GOT3 (cell line): ENCODE measurements at places on chromosomes 4 and X.

DNA sequence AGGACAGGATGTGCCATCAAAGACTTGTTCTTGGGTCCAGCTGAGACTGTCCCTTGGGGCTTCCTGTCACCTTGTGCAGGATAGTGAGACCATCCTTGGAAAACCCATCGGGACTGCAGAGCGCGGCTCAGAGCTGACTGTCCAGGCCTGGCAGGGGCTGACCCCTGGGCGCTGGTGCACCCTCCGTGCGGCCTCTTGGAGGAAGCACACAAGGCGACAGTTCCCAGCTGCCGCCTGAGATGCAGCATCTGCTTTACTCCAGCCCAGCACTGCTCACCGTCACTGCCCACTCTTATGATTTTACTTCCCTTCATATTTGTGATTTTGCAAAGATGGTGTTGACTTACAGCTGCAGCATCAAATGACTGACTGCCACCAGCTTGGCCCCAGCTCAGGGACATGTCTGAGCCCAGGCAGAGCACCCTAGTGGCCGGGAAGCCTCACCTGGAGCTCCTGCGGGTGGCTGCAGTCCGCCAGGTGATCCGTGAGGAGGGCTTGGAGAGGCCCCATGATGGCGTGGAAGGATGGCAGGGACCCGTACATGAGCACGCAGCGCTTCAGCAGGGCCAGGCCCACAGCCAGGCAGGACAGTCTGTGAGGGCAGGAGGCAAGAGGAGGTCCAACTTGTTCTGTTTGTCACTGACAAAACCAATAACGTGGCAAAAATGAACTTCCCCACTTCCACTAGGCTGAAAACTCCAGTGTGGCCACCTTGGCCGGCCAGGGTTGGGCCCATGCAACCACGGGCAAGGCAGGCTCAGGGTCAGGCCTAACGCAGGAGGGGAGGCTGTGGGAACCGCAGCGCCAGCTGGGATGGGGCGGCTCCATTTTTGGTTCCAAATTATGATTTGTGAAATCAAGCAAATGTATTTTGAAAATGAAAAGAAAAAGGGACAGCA is 21.8 kb downstream of the NOP14 start:
- DNase-seq = no peak

DNA sequence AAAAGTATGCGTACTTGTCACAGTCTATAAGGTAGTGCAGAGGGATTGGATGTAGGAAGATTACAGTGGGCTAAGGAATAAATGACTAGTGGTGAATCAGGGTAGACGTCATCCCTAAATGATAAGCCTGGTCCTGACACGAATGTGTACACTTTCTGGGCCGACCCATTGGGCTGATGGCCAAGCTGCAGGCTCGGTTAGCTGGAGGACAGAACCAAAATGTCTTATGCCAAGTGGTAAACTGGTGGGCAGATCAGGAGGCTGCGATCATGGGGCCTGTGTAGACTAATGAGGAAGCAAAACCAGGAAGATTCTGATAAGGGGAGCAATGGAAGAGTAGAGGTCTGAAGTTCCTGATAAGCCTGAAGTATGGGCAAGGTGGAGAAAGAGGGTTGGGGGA is 272.8 kb upstream of the GATB start:
- no peak for DNase-seq

- no peak for DNase-seq
Observed at GRCh38 chrX:107505223-107505622, 55.8 kb downstream of the FRMPD3 start.

DNA sequence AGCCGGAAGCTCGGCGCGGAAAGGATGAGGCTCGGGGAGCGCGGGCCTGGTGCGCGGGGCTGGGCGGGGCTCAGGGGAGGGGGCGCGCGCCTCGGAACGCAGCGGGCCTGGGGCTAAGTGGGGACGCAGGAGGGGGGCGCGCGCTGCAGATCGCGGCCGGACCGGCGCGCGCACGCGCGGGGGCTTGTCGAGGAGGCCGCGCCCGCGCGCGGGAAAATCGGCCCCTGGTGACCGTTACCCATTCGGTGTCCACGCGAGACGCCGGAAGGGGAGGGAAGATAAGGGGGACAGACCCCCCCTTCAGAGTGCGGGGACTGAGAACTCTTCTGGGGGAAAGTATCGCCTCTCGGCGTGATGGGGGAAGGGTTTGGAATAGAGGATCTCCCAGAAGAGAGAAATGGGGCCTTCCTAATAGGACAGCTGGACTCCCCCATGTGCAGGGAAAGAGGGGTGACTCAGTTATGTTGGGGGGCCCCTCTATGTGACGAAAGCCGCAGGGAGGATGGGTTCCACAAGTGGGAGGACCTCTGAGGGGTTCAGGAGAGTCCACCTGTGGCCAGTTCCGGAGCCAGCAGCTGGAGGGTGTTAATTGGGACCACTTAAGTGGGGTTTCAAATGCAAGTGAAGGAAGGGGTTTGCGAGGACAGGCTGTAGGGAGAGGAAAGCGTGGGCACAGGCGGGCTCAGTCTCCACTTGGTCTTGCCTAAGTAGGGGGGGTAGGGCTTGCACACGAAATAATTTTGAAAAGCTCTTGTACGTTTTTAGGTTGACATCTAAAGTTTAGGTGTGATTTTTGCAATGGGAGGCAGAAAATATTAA is 584 bp downstream of the SUV39H1 start:
- DNase-seq = no peak

DNA sequence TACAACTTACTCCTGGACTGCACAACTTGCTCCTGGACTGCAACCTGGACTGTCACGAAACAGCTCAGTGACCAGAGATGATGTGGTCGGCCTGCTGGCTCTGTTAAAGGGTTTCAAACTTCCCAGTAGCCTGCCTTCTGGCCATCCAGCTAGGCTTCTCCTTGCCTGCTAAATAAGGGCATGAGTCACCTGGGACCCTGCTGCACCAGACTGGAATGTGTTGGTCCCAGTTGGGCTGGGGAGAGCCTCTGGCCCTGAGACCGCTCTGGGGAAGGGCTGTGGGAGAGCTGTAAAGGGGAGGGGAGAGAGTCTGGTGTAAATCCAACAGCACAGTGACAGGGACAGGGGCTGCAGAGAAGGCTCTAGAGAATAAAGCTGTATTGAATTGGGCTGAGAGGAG is 165.8 kb downstream of the VSIG4 start:
- no peak for DNase-seq

DNA sequence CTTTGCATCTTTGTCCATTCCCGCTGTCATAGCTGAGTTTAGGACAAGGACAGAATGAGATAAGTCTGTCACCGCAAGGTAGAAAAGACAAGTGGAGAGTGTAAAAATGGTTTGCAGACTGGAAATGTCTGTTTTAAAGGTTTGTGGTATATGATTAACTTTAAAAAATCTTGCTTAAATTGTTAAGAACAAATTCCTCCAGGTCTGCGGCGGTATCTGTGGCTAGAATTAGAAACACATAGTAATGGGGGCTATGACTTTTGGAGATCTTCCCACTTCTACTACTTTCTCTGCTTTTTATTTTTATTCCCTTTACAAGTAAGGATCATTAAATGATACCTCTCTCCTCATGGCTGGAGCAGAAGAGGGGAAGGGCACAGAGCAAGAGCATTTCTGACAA is 92.2 kb downstream of the MID1IP1 start:
- DNase-seq = no peak

DNA sequence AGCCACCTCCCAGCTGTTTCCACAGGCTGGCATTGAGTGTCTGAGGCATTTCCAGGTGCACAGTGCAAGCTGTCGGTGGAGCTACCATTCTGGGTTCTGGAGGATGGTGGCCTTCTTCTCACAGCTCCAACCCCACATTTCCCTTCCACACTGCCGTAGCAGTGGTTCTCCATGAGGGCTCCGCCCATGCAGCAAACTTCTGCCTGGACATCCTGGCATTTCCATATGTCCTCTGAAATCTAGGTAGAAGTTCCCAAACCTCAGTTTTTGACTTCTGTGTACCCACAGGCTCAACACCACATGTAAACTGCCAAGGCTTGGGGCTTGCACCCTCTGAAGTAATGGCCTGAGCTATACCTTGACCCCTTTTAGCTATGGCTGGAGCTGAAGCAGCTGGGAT is 10.3 kb upstream of the FRMPD4 start:
- no peak for DNase-seq

GRCh38 chr4:73690051-73690738 is 50.2 kb upstream of the CXCL8 start:
- DNase-seq = no peak

- DNase-seq = no peak
Observed at GRCh38 chrX:7941390-7942042, 14.3 kb upstream of the PNPLA4 start.

DNA sequence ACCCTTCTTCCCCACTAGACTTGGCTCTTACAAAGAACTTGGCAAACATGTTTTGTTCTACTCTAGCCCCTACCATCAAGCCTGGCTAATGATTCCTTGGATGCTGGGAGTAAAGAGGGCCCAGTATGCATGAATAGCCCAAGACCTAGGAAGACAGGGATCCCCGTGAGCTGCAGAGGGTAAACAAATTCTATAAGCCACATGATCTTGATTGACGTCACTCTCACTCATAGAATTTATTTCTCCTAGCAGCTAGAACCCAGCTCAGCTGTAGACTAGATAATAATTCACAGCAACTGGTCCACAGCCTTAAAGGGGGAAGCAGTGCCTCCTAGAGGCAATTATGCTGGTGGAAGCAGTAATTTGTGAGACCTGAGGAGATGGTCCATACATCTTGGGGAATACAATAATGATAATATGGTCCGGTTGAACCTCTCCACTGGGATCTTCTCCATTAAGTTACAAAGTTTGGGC is 16.1 kb upstream of the USO1 start:
- DNase-seq = no peak

DNA sequence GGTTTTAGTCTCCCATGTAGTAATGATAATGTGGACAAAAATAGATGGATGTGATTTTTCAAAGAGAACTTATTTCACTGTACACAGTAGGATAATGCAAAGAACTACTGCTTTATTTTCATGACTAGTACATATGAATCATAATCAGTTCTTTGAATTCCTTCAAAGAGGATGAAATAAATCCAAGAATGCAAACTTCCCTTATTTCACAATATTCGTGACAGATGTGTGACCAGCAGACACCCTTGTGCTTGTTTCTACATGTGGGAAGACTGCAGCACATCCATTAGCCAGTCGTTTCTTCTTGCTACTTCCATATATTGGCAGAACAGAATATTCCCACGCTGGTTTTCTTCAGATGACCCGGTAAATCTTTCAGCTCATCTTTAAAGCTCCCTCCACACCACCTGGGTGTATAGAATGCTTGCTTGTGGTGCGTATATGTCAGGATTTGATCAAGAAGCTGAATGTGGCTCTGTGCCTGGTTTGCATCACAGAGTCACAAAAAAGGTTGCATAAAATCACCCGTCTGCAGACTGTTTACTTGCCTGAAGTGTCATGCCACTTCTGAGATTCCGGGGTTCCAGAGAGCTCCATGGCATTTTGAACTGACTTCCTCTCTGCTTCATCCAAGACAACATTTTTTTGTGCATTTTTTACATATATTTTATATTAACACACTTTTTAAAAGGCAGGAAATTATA is 47.7 kb upstream of the FAT4 start:
- DNase-seq = no peak

- DNase-seq = no peak
Observed at GRCh38 chr4:184563621-184564020, 85.6 kb downstream of the CASP3 start.

GRCh38 chr4:120918788-120919187 is 3.7 kb downstream of the PRDM5 start:
- DNase-seq = no peak

GRCh38 chr4:3473181-3473950 is 10.3 kb downstream of the DOK7 start:
- DNase-seq = no peak

- no peak for DNase-seq
Observed at GRCh38 chrX:123713841-123714240, 19.0 kb downstream of the THOC2 start.

- no peak for DNase-seq
Observed at GRCh38 chrX:2391869-2392606, 108.7 kb downstream of the DHRSX start.

DNA sequence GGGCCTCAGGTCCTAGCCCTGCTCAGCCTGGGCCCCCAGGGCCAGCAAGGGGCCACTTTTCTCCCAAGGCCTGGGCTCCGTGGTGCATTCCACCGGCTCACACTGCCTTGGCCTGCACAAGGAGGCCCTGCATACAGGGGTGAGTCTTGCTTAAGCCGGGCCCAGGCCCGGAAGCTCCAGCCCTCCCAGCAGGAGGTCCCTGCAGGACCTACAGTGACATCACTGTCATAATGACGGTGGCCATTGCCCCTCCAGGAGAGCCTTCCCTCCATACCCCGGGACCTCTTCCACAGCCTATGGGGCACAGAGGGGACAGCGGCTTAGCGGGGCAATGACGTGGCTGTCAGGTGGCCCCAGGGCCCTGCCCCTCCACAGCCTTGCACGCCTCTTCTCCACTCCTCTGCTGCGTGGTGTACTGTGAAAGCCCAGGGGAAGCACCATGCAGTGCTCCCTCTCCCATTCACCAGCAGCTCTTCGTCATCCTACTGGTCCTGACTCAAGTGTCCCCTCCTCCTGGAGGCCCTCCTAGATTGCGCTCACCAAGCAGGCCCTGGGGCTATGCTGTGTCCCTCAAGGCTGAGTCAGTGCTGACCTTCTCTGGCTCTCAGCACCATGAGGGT is 32.3 kb upstream of the AFAP1 start:
- no peak for DNase-seq

- no peak for DNase-seq
Observed at GRCh38 chr4:123168812-123169211, 227.8 kb upstream of the SPRY1 start.

DNA sequence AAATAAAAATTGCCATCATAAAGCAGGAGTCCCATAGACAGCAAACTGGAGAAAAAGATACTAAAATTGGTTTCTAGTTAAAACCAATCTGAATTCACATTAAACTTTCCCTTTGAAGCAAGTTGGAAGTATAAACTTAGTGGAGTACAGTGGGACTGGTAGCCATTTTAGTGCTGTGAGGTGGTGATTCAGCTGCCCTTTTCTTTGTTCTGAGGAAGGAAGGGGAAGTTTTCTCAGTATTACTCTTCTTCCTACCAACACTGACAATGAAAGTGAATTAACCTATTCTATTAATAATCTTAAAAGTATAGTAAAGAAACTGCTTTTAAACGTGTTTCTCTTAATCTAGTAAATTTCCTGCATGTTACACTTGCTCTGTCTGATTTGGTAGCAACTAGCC is 36.7 kb downstream of the SLC9A6 start:
- no peak for DNase-seq

DNA sequence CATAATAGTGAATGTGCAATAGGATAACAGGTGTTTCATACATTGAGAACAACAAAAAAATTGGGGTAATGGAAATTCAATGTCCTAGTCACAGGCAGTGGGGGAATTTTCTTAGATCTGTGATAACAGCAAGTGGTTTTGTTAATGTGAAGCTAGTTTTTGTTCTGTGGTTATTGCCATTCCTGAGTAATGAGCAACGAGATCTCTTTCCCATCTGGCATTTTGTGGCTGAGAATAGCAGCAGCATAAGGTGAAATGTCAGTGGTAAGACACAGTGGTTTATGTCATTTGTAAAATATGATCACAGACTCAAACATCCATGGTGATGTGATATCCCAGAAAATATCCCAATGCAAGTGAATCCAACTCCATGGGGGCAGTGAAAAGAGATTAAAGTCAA is 497.5 kb downstream of the KCNIP4 start:
- no peak for DNase-seq
